RKO (cell line): ENCODE measurements at places on chromosomes 6 and 20.

GRCh38 chr20:50034567-50035180 lies 51.9 kb downstream of the SNAI1 start:
- DNase-seq, result no peak

DNA sequence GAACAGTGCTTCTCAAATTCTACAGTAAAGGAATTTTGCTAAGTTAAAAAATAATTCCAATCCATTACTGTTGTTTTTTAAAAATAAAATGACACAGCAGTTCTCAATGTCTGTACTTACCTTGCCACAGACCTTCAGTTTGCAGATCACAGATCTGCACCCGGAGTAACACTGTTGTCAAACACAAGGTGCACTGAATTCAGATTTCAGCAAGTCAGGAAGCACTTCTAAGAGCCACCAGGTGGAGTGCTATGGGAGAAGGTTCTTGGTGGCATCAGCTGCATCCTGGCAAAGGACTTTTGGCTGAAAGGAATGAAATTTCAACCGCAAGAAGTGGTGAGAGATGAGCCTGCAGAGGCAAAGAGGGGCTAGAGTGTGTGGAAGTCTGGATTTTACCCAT lies 17.4 kb downstream of the RSPH4A start:
- DNase-seq, result peak; percentile 43

DNA sequence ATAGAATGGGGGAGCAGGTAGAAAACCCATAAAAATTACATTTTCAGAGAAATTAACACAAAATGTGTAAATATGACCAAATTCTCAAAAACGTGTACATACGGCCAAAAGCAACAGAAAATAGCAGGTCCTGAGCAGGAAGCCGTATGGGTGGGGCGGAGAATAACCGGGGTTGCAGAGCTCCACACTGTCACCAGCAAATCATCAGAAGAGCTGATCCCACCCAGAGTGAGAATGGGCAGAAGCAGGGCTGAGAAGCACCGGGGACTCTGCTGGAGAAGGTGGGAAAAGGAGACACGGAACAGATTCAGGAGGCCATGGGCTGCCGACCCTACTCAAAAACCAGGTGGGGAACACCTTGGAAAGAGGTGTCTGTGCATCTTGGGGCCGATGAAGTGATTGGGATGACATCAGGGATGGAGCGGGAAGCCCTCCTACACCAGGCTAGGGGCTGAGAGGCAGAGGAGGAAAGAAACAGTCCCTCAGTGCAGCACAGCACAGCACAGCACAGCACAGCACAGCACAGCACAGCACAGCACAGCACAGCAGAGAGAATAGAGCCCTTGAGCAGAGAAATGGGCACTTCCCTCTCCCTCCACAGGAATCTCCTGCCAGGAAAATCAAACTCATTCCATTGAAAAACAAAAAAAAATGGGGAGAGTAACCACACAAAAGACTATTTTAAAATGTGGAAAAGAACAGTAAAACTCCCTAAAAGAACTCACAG lies 22.3 kb downstream of the STX7 start:
- DNase-seq, result no peak

DNA sequence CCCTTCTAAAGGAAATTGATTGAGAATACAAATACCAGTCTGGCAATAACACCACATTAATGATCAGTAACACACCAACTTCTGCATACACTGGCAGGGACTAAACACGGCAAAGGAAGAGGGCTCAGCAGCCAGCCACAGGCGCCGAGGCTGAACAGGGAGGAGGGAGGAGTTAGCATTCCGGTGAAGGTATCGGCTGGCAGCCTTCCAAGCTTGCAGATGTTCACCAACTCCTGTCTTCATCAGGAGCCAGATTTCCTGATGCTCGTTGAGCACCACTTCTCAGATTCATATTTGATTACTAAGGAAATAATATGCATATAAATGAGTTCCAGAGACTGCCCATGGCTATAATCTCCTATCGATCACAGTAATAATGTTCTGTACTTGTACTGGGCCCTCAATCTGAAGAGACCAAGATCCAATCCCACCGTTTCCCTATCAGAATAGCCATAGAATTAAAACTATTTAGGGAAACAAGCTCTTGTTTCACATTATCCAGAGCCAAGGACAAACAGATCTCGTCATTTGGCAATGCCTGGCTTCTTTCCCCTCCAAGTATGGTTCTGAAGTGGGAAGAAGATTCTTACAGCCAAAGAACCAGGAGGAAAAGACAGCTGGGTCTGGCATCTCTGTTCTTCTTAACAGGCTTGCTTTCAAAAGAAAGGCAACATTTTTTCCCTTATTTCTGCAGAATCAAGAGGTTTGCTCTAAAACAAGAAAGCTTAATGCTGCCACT lies 42.2 kb downstream of the GFOD1 start:
- no peak for DNase-seq

- no peak for DNase-seq
Observed at GRCh38 chr6:3619201-3619600, 132.3 kb downstream of the PXDC1 start.

DNA sequence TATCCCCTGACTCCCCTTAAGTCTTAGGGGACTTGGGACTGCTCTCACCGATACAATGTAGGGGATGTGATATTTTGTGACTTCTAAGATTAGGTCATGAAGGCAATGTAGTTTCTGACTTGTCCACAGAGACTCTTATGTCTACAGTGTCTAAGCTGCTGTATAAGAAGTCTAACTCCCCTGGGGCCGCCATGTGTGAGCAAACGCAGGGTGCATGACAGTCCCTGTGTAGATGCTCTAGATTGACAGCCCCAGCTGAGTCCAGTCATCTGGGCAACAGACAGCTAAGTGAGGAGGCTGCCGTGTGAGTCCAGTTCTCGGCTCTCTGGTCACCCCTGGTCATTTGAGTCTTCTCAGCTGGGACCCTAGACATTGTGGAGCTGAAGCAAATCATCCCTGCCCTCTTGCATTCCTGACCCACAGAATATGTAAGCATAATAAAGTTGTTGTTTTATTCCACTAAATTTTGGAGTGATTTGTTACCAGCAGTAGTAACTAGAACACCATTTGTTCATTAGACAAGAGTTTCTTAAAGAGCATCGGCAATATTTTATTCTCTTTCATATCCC lies 743.3 kb upstream of the CHD6 start:
- no peak for DNase-seq

GRCh38 chr20:3710011-3710466 lies 2.4 kb downstream of the SIGLEC1 start:
- DNase-seq, result no peak
